ENCODE measurements at places on chromosomes 7 and 10.

GRCh38 chr7:99016196-99016595 lies 127.7 kb downstream of the SMURF1 start:
- DNase-seq, result no peak

- DNase-seq, result no peak
Measured at GRCh38 chr10:14382531-14382930, 51.8 kb upstream of the FRMD4A start.

DNA sequence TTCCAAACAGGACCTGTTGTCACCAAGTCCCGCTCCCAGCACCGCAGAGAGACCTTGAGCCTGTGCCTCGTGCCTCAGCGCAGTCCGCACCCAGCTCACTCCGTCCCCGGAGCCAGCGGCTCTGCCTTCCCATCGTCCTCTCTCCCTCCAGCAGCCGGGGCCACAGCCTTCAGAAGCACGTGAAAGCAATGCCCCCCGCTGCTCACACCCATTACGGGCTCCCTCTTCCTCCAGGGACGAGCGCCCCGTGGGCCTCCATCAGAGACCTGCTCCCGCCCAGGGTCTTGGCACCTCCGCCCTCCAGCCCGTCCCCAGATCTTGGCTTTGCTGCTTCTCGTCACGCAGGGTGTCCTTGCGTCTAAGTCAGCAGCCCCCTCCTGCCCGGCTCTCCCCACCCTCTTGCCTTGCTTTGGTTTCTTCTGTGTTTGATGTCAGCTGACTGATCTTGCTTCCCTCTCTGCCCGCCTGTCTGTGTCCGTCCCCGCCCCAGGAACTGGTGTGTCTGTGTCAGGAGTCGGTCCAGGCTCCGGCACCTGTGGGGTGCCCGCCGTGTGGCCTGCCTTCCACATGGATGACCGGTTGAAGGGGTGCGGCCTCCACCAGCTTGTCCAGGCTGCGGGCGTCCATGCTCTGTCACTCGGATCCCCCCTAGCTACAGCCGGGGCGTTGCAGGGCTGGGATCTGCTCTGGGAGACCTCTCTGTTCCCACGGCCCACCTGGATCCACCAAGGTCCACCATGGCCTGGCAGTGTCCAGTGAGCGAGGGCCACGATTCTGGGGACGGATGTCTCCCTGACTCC lies 61.9 kb downstream of the FOXL3 start:
- DNase-seq, result no peak

DNA sequence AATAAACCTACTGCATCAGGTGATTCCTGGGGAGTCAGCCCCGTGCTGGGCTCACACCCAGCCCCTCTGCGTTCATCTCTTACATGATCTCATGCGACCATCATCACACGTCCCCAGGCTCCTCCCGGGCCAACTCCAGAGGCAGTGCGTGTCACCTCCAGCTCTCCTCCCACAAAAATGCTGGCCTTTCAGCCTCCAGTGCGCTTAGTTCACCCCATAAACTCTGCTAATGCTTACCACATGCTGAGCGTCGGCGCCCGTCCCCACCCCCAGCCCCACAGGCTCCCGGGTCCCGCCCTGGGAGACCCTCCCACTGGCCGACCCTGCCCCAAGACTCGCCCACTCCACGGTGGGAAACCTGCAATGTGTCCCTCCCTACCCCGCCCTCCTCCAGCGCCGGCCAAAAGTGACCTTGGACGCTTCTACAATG lies 816 bp upstream of the SDK1 start:
- DNase-seq, result no peak

DNA sequence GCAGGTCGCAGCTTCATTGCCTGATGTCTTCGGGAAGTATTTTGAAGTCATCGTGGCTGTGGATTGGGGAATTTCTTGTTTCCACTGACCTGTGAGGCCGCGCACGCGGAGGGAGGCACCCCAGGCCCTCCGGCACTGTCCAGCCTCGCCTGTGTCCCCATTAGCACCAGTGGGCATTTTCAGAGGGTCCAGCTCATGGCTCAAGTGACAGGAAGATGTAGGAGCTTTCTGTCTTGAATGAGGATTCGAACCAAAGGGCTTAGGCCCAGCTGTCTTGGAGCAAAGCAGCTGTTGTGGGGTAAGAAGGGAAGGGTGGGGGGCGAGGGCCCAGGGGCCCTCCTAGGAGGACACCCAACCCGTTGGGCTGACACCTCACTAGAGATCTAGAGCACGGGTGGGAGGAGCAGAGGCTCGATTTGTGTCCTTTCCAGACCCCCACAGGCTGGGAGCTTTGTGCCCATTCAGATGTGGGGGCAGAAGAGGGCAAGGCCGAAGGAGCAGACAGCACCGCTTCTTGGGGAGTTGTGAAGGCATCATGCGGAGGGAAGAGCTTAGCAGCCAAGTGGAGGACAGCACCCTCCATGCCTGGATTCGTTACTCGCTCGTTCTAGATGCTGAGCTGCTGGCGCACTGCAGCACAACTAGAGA lies 914 bp downstream of the ZNF37A start:
- no peak for DNase-seq

DNA sequence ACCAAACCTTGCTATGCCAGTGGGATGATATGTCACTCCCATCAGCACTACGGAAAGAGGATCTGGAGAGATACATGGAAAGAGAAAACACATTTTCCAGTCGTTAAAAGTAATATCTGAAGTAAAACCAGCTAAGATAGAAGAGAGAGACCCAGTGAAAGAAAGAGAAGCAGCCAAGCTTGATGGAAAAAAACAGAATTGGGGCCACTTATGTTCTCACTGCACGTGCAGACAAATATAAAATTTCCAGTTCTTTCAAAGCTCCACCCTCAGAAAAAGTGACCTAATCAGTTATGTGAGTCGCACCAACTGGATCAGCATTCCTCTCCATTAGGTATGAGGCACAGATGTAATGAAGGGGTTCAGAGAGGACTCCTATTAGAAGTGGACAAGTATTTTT lies 266.1 kb downstream of the MTERF1 start:
- DNase-seq, result no peak

GRCh38 chr10:57864765-57865680 lies 402.7 kb downstream of the IPMK start:
- DNase-seq, result no peak

GRCh38 chr10:59072038-59072437 lies 104.4 kb upstream of the PHYHIPL start:
- no peak for DNase-seq

- no peak for DNase-seq
Measured at GRCh38 chr7:5278766-5279165, 4.0 kb upstream of the SLC29A4 start.

- no peak for DNase-seq
Measured at GRCh38 chr7:137731436-137731835, 115.3 kb downstream of the DGKI start.

GRCh38 chr7:95611224-95611623 lies 14.9 kb upstream of the PDK4 start:
- no peak for DNase-seq

DNA sequence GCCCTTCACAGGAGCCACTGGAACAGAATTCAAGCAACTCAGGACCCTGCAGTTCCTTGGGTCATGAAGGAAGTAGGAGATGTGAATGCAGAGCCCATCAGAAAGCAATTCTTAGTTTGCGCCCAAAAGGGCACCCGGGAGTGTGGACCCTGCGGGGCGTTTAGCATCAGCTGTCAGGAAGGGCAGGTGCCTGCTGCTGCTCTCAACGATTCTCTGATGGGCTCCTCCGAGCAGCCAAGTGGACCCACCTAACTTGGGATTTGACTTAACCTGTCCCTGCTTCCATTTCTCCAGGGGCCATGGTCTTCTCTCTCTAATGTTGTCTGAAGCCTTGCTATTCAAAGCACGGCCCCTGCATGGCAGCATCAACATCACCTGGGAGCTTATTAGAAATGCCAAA lies 17.1 kb downstream of the CPA5 start:
- no peak for DNase-seq

- no peak for DNase-seq
Measured at GRCh38 chr7:23247603-23248335, 1.2 kb downstream of the GPNMB start.

- DNase-seq, result no peak
Measured at GRCh38 chr10:76723844-76724243, 913.8 kb downstream of the KCNMA1 start.

- DNase-seq, result no peak
Measured at GRCh38 chr7:90236721-90237289, 8.2 kb upstream of the CFAP69 start.

- no peak for DNase-seq
Measured at GRCh38 chr10:45008524-45009161, 7.9 kb downstream of the ZNF22 start.

DNA sequence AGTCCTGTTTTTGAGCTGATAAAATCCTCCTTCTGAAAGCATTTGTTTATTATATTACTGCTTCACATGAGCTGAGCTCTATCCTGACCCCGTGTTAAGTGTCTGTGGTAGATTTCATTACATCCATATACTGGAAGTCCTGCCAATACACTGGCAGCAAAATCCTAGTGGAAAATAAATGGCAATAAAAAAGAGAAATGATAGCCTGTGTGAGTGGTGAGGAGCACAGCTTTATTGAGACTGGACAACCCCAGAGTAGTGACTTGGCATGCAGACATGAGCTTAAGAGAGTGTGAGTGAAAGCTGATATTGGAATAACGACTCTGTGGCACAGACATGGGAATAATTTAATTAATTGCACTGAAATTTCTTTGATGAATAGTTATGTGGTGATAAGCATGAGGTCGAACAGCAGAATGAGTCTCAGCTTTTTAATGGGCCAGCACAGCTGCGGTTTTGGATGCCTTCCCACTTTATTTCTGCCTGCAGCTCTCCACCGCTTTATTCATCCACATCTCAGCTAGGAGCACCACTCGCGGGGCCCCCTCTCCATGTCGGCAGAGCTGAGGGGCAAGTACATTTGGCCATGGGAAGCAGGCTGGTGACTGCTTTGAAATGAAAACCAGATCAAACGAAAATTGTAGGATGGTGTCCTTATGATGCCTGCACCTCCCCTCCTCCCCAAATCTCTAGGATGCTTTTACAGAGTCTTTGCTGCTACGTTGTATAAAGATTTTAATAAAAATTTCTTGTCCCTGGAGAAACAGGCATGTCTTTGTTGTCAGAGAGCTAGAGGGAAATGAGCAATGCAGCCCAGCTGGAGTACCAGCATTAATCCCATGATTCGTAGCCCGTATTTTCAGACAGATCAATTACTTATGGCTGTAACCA lies 494.3 kb downstream of the AUTS2 start:
- DNase-seq, result no peak

- DNase-seq, result no peak
Measured at GRCh38 chr7:36810489-36810888, 86.2 kb upstream of the AOAH start.

- DNase-seq, result no peak
Measured at GRCh38 chr7:80724249-80724871, 85.9 kb downstream of the CD36 start.

DNA sequence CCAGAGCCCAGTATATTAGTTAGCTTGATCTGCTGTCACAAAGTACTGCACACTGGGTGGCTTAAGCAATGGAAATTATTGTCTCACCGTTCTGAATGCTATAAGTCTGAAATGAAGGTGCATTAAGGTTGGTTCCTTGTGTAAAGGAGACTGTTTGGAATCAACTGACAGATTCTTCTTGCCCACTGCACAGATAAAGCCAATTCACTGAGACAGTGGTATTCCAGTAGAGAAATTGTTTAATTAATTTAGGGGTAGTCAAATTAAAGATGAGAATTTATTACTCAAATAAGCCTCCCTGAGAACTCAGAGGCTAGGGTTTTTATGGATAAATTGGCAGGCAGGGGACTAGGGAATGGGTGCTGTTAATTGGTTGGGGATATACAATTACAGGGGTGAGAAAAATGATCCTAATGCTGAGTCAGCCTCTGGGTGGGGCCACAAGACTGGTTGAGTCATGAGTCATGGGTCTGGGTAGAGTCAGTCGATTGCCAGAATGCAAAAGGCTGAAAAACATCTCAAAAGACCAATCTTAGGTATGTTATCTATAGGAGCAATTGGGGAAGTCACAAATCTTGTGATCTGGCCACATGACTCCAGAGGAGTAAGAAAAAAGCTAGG lies 23.5 kb upstream of the SAMD9L start:
- no peak for DNase-seq

GRCh38 chr10:110859973-110860376 lies 11.8 kb upstream of the PDCD4 start:
- no peak for DNase-seq

DNA sequence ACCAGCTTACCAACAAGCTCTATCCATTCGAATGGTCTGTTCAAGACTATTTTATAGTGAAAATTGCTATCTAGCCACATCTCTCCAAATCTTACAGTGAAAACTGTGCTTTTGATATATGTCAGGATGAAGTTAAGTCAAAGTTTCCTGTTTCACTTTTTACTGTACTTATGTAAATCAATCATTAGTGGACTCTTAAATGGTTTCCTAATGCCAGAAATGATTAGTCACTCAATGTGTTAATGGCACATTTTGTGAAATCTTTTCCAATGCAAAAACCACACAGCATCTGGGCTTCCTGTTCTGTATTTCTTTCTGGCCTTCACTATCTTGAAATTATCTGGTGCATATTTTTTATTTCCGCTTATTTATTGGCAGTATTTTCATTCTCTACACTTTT lies 87.3 kb upstream of the STEAP1B start:
- DNase-seq, result no peak

DNA sequence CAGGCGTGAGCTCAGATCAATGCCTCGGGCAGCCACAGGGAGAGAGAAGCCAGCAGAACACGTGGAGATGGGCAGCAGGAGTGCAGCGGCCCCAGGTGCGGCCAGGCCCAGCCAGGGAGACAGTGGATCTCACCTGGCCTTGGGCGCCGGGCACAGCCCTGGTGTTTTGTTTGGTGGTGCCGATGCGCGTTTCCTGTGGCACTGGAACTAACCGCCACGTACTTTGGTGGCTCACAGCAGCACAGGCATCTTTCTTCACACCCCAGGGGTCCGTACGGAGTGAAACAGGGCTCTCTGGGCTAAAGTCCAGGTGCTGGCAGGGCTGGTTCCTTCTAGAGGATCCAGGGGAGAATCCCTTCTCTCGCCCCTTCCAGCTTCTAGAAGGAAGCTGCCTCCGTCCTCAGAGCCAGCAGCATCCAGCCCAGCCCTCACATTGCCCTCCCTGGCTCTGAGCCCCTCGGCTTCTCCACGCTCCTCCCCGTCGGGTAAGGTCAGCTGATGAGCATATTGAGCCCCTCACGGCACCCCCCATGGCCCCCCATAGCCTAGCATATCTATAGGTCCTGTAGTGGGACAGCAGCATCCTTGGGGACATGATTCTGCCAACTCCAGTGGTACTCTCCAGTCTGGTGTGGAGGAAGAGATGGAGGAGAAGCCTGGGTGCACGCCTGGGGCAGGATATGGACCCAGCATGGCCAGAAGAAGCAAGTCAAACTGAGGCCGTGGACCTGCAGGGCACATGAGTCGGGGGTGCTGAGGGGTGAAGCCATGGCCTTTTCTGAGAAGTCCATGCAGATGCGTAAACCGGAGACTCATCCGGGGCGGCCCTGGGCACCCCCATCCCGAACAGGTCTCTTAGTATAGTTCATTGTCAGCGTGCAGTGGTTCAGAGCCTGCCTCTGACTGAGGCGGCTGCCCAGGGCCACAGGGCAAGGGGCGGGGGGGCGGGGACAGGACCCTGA lies 43.4 kb upstream of the PPP2R2D start:
- DNase-seq, result no peak

Measured in stimulated activated CD8-positive, alpha-beta memory T cell treated with anti-CD3 and anti-CD28 coated beads, Interleukin-15, amount 100 ng/mL, for 4 hours (primary cell).